SW480 (cell line): ENCODE measurements at places on chromosomes 7 and 10.

DNA sequence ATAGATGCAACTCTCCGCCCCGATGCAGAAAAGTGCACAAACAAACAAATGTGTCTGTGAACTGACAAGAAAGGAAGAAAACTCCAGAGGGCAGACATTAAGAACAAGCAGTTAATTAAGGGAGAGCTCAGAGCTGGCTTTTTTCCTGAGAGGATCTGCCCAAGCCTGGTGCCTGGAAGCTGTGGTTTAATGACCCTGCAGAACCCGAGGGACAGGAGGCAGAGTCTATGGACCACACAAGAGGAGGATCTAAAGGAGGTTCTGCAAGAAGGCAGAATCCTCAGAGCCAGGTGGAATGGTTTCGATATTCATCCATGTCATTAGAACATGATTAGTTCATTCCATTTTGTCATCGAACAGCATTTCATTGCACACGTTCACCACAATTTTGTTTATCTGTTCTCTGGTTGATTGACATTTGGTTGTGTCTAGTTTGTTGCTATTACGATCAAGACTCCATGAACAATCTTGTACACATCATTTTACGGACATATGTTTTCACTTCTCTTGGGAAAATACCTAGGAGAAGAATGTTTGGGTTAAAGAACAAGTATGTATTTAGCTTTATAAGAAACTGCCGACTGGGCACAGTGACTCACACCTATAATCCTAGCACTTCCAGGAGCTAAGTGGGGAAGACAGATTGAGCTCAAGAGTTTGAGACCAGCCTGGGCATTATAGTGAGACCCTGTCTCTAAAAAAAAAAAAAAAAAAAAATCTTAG is 560.2 kb downstream of the CALN1 start:
- no peak for DNase-seq

- DNase-seq: no peak
These were observed 357.3 kb downstream of the CRPPA start for GRCh38 chr7:16063716-16064675.

- no peak for DNase-seq
These were observed 34.1 kb downstream of the CHST3 start for GRCh38 chr10:71998119-71998839.

DNA sequence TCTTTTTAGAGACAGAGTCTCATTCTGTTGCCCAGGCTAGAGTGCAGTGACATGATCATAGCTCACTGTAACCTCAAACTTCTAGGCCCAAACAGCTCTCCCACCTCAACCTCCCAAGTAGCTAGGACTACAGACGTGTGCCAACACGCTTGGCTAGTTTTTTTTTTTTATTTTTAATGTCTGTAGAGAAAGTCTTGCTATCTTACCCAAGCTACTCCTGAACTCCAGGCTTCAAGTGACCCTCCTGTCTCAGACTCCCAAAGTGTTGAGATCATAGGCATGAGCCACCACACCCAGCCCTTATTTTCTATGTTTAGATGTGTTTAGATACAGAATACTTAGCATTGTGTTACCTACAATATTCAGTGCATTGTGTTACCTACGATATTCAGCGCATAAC is 46.4 kb downstream of the KMT2E start:
- no peak for DNase-seq

DNA sequence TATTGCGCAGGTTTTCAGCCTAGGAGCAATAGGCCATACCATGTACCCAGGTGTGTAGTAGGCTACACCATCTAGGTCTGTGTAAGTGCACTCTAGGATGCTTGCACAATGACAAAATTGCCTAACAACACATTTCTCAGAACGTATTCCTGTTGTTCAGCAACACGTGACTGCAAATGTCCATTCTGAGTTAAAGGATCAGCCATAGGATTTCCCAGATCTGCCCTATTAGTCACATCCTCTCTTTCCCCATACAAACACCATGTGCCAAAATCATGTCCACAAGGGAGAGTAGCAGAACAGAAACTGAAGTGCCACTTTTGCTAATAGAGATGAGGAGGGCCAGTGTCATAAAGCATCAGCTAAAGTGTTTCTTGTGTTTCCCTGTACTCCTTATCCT is 42.6 kb upstream of the AMPH start:
- no peak for DNase-seq

DNA sequence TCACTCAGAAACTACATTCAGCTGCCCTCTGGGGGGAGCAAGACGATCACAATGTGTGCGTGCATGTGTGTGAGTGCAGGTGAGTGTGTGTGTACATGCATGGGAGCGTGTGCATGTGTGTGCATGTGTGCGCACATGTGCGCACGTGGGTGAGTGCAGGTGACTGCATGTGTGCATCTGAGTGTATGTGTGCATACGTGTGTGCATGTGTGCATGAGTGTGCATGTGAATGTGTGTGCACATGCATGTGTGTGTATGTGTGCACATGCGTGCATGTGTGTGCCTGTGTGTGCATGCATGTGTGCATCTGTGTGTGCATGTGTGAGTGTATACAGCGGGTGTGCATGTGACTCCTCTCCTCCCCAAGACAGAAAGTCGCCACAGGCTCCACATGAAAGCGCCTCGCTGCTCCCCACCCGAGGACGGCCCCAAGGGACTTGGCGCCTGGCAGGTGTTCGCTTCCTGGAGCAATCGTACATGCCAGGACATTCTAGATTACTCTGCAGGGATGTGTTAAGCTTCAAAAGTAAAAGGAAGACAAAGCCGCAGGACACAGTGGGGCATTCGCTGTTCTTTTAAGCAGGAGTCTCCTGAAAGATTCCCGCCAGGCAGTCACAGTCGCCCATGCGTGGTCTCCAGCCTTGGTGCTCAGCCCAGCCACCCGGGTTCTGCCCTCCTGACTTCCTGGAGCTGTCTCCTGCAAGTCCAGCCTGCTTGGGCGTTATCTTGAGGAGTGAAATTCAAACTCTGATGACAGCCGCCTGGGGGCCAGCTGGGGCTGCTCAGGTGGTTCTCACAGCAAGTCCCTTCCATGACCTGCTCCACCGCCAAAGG is 42.0 kb upstream of the ADGRA1 start:
- DNase-seq: no peak

- peak; percentile 77 for DNase-seq
These were observed 52.7 kb downstream of the RBM17 start for GRCh38 chr10:6141296-6142151.

DNA sequence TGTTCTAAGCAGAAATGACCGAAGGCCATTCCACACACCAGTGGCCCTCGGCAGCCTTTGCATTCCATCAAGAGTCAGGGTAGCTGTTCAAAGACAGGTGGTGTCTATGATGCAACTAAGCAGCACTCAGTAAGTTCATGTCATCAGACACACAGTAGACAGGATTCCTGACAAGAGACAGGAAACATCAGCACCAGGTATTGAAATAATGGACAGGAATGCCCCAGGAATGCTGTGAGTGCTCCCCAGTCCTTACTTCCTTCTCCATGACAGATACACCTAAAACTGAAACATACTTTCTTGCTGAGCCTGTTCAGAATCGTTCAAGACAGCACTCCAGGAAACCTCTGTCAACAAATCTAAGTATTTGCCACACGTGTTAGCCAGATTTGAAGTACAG is 204.4 kb downstream of the TPST1 start:
- DNase-seq: no peak

DNA sequence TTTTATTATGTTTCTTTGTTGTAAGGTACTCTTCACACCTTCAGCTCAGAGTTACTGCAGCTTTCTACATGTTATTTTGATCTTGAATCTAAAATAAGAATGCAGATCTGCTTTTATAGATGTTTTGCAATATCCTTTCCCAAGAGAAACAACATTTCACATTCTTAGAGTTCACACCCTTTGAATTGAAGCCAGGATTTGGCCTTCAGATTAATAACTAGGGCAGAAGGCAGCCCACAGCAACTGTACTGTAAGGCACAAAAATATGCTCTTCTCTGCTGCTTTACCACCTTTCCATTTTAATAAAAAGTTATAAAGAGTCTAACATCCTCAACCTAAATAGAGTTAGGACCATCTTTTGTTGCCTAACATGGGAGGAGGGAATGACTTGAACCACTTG is 224.7 kb downstream of the LHFPL3 start:
- DNase-seq: no peak

- DNase-seq: no peak
These were observed 181.8 kb downstream of the ELFN1 start for GRCh38 chr7:1851721-1852516.

GRCh38 chr10:34710391-34710751 is 104.7 kb downstream of the PARD3 start:
- DNase-seq: peak; percentile 28

GRCh38 chr7:25553580-25554291 is 325.4 kb upstream of the NPVF start:
- DNase-seq: no peak

GRCh38 chr10:121291823-121292222 is 306.4 kb downstream of the FGFR2 start:
- no peak for DNase-seq

- no peak for DNase-seq
These were observed 245.5 kb upstream of the STEAP1 start for GRCh38 chr7:89908736-89909135.

DNA sequence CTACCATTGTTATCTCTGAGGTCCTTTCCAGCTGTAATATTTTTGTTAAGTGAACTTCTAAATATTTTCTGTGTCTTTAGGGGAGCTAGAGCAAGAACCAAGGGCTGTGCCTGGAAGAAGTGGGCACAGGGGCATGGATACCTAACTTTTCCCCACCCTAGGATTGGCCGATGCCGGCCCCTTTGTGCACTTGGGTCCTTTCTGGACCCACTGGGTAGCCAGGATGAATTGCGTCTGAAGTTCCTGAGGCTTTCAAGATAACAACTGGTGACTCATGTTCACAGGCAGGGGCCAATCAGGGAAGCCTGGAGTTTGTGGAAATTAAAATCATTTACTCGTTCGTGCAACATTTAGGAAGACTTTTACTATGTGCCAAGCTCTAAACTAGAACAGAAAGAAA is 758 bp downstream of the DPCD start:
- DNase-seq: peak; percentile 29

- DNase-seq: peak; percentile 35
These were observed 62.5 kb upstream of the INSIG1 start for GRCh38 chr7:155234950-155235789.

DNA sequence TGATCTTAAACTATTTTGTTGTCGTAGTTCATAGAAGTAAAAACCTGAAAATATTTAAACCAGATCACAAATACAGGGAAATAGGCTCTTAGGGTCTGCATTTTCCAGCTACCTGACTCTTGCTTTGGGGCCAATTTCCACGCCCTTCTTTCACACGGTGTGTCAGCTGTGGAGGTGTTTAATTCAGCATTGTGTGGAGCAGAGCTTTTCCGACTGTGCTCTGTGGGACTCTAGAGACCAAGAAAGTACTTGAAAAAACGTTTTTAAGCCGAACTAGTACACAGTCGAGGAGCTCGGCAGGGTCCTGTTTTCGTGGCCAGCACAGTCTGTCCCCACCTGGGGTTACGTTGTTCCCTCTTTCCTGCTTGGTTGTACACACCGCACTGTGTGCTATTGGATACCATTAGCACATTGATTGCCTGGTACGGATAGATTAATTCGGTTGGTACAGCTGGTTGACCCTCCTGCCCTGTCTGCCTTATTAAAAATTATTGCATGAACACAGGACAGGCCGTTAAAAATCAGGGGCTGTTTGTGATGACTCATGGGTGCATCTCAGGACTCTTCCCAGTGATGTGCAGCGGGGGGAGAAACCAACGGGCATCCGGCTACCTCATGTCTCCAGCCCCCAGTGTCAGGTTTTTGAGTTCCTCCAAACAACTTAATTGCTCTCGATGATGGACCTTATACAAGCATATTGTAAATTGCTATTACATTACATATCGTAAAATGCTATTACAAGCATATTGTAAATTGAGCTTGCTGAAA is 80.7 kb upstream of the BTBD16 start:
- no peak for DNase-seq

- DNase-seq: no peak
These were observed 113.2 kb upstream of the GPR26 start for GRCh38 chr10:123552760-123553554.

DNA sequence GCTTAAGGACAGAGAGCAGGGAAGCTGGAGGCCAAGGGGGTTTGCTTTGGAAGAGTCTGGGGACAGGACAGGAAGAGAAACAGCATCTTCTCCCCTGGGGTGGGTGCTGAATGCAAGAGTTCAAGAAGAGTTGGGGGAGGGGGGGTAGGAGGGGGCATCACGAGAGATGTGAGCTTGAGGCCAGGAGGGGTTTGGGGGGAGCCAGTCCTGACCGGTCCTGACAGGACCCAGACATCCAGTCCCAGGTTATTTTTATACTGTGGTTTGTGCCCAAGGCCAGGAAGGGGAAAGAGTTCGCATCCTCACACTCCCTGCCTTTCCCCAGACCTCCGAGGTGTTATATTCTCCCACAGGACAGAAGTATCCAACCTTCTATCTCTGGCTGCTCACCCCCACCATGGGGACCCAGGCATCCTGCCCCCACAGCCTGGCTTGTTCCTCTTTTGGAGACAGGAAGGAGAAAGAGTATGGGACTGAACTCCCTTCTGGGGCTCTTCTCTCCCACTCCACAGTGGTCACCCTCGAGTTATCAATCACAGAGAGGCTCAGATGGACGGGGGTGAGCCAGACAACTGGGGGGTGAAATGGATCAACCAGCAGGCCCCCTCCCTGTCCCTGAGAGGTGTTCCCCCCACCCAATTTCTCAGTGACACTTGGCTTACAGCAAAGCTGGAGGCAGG is 2.8 kb downstream of the TSC22D4 start:
- DNase-seq: no peak
